DMS53 (cell line): ENCODE measurements at places on chromosomes 16 and 17.

GRCh38 chr17:17487998-17488397, 8.2 kb downstream of the RASD1 start:
- no peak for DNase-seq

DNA sequence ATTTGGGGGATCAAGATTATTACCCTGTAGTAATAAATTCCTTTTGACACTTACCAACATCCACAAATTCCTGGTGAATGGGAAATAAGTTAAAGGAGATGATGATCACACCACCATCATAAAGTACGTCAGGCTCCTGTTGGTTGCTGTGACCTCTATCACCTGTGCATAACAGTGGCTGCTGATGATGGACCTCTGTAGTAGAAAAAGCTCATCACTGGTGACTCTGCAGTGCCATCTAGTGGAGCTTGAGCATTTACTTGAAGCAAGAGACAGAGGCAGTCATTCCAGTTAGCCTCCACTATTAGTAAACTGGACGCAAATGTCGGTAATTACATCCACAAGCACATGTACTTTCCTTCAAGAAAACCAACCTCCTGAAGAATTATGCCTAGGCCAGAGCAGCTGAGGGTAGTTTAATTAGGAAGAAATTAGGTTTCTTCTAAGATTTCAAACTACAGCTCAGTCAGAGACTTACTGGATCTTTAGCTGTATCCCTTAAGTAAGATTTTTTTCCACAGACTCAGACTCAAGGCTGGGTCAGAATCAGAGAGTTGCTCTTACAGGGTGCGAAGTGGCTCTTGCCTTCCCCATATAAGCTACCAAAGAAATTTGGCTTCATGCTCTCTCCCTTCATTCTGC, 39.3 kb downstream of the CYB561 start:
- peak; percentile 92 for DNase-seq

GRCh38 chr17:59376506-59376905, 45.1 kb downstream of the YPEL2 start:
- no peak for DNase-seq

DNA sequence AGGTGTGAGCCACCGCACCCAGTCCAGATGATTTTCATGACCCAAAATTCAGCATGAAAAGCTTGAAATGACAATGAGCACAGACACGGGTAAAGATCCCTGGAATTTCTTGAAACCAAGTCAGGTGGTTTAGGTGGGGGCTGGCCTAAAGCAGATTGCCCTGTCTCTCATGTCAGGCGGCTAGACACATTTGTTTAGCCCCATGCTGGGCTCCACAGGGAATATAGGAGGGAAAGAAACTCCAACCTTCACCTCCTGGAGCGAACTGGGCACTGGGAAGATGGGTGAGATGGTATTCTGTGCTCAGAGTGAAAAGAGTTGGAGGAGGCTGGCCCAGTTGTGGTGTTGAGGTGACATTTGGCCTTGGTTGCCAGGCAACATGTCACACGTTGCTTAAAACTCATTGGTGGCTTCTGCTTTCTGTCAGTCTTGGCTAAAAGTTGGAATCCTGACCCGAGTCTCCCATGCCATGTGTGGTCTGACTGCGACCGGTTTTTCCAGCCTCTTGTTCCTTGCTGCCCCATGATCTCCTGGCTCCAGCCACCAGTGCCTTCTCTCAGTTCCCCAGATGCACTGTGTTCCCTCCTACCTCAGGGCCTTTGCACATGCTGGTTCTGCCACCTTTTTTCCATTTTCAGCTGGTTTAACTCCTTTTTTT, 113.7 kb downstream of the ABCC6 start:
- no peak for DNase-seq

DNA sequence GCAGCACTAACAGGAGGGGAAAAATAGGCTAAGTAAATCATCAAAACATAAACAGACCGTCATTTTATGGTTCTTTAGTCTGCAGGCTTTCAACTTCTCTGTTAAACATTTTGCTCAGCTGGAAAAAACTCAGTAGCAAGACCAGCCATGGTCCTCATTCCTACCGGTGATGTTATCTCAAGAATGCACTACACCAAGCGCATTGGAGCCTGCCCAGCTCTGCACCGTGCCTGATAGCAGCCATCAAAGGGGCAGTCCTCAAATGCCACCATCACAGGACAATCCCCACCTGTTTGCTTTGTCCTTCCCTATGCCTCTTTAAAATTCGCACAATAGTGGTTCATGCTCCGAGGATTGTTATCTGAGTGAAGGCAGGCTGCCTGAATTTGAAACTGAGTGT, 181.5 kb upstream of the MON1B start:
- DNase-seq = no peak

GRCh38 chr16:67236563-67237395, 9.8 kb downstream of the TMEM208 start:
- peak; percentile 70 for DNase-seq

GRCh38 chr17:62696256-62696655, 68.8 kb downstream of the MRC2 start:
- DNase-seq = no peak

- DNase-seq = no peak
These were observed 2.8 kb downstream of the RAD51D start for GRCh38 chr17:35116845-35117244.

DNA sequence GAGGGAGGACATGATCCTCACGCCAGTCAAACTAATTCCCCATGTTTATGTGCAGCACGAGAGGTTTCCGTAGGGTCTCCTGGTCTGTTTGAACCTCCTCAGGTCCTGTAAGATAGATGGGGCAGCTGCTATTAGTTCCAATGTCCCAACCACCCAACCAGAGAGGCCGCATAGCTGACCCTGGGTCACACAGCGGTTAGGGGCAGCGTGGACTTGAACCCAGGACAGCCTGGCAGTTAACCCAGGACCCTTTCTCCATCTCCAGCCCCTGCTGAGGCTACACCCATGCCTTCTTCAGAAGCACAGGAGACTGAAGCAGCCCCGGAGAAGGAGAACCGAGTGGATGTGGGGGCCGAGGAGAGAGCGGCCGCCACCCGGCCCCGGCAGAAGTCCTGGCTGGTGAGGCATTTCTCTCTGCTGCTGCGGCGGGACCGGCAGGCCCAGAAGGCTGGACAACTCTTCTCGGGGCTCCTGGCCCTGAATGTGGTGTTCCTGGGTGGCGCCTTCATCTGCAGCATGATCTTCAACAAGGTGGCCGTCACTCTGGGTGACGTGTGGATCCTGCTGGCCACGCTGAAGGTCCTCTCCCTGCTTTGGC, 5.5 kb downstream of the OTOP3 start:
- no peak for DNase-seq

- no peak for DNase-seq
These were observed 80.9 kb upstream of the STAC2 start for GRCh38 chr17:39306509-39307212.

- DNase-seq = peak; percentile 29
These were observed 58.8 kb downstream of the CLEC19A start for GRCh38 chr16:19344224-19344801.

GRCh38 chr17:11204991-11205390, 36.0 kb upstream of the SHISA6 start:
- DNase-seq = no peak

GRCh38 chr17:48181653-48182052, 74.1 kb downstream of the SNX11 start:
- peak; percentile 82 for DNase-seq

GRCh38 chr16:2745961-2746360, 6.5 kb upstream of the SRRM2 start:
- no peak for DNase-seq

GRCh38 chr16:54055864-54056263, 230.7 kb downstream of the IRX3 start:
- no peak for DNase-seq

DNA sequence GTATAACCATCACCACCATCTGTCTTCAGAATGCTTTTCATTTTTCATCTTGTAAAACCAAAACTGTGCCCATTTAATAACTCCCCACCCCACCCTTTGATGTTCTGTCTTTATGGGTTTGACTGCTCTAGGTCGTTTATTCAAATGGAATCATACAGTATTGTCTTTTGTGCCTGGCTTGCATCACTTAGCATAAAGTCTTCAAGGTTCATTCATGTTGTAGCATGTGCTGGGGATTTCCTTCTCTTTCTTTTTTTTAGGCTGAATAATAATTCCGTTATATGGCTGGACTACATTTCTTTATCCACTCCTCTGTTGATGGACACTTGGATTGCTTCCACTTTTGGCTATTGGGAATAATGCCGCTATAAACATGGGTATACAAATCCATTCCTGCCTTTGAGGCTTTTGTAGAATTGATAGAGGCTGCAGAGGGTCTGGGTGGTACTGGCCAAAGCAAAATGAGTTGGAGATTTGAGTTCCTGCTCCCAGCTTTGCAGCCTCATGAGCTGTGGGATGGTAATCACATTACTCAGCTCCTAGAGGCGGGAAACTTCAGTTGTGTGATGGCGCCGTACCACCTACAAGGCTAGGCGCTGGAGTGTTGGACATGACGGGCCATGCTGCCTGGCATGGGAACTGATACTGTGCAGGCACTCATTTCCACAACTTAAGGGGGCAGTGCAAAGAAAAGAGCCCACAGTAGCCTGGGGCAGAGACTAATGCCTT, 64.8 kb downstream of the CLEC16A start:
- no peak for DNase-seq

DNA sequence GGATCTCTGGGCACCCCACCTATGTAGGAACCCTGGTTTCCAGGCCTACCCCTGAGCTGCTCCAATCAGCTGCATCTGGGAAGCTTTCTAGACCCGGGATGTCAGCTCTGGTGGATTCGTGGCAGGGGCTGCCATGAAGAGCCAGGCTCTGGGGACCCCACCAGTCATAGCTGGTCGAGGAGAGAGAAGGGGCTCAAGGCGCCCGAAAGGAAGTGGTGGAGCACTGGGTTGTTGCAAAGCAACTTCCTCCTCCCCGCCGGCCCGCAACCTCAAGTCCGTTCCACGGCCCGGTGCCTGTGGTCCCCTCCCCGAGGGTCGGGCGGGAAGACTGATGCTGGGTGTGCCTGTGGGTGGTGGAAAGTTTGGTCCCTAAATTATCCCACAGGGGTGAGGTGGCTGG, 10.2 kb downstream of the TBKBP1 start:
- DNase-seq = no peak

- DNase-seq = no peak
These were observed 223.2 kb downstream of the C16orf78 start for GRCh38 chr16:49596648-49597291.

GRCh38 chr17:27293359-27293897, 486 bp upstream of the WSB1 start:
- DNase-seq = peak; percentile 78

GRCh38 chr17:19238167-19238505, 970 bp downstream of the EPN2 start:
- peak; percentile 50 for DNase-seq

DNA sequence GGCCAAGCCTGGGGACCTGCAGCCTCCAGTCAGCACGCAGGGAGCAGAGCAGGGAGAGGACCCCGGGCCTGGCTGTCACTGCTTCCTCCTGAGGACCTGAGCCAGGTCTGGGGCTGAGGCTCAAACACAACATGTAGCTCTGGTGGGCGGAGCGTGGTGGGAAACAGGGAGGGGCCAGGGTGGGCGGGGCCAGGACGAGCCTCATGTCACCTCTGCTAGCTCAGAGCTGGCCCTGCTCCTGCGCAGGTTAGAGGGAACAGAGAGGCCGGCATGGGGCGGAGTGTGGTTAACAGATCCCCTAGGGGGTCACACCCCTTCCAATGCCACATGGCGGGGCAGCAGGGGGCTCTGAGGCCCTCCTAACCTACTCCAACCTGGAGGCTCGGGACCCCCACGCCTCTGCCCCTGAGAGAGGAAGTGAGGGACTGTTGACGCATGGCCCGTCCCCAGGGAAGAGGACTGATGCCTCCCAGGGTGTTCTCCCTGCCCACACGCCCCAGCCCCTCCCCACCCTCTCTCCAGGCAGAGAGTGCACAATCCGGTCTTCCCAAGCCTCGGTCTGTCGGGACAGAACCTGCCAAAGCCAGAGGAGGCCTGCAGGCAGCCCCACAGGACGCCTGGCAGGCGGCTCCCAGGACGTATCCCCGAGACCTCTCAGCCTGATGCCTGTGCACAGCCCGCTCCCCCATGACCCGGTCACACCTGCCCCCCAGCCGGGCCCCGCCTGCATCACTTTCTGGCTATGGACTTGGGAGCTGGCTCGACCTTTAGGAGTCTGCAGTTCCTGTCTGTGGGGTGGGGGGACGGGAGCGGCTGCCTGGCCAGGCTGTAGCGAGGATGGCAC, 15.2 kb downstream of the PIEZO1 start:
- DNase-seq = peak; percentile 41

DNA sequence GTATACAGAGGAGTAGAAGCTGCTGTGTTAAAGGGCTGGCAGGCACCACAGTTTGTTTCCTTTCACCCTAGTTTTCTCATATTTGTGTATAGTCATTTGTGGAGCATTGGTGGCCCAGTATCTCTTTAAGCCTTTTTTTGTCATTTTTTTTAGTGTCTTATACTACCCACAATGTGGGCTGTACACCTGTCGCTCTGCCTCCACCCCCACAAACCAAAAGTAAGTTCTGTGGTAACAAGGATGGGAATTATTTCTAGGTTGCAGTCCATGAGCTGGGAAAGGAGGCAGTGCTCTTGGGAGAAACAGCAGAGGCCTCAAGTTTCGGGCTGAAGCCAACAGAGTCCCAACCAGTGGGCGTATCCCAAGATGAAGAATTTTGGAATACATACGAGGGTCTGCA, 6.2 kb downstream of the ZNF75A start:
- DNase-seq = no peak

GRCh38 chr16:52469775-52470174, 77.2 kb downstream of the TOX3 start:
- DNase-seq = peak; percentile 91

DNA sequence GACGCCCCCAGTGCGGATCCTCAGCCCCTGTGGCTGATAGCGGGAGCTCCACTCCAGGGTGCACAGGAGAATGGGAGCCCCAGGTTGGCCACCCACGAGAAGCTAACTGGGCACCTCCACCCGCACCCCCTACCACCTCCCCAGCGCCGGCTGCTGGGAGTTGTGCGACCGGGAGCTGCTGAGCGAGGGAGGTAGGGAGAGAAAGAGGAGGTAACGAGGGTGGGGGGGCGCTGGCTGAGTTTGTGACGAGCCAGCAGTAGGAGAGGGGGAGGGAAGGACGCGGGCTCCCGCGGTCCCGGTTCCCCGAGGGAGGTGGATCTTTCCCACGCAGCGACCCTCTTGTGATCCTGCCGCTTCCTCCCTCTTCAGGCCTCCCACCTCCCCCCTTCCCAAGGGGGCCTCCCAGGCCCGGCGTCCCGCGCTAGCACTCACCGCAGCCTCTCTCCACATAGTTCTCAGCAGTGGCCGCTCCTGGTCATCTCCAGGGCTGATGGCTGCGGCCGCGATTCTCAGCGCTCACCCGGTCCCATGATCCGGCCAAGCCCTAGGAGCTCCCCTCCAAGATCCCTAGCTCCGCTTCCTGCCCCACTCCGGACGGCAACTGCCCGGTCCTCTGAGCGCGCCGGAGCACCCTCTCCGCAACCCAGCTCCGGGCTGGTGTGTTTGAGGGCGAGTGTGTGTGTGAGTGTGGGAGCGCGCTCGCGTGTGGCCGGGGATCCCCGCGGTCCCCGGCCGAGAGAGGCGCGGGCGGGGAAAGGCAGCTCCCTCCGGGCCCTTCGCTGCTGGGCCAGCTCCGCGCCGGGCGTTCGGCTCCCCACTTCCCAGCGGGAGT, at the start of gene GRIN2A:
Gene GRIN2A, minus strand, starts transcription at position 207 of the 832 bp plus-strand sequence. CDS start 2,017 bp downstream, outside the sequence.
- no peak for DNase-seq

DNA sequence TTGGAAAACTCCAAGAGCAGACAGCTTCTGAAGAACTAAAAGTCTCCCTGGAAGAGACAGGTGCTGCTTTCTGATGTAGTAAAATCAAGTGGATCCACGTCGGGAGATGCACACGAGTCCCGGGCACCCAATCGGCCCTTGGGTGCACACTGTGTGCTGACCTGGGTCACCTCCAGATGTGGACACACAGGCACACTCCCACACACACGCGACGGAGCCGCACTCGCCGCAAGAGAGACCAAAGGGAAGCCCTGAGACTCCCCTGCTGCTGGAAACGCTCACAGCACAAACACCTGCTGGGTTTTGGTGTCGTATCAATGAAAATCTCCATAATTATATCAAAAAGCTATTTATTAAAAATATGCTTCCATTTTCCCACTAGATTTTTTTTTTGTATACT, 94.2 kb downstream of the ANKRD11 start:
- DNase-seq = no peak
